ENCODE measurements at places on chromosomes 1 and 21. TPM values are rescaled to one million over a fixed set of nuclear protein-coding genes. Genes with fewer than 3 reads are reported as not detected.

The PLA2G2F gene
- total RNA-seq: not detected

The GREM2 gene
- not detected for total RNA-seq

The RBBP4 gene
- total RNA-seq: 273 TPM

The DMRTA2 gene
- not detected for total RNA-seq

The RNF207 gene
- total RNA-seq: 4.0 TPM

The IVL gene
- not detected for total RNA-seq

The KRTAP11-1 gene
- not detected for total RNA-seq

The SAMD11 gene
- not detected for total RNA-seq

The GJA4 gene
- not detected for total RNA-seq

The S100A3 gene
- not detected for total RNA-seq

The ZNF593OS gene
- total RNA-seq: not detected

The AGPAT3 gene
- 76.3 TPM for total RNA-seq

The OLIG2 gene
- total RNA-seq: not detected

The OR10T2 gene
- total RNA-seq: not detected

- H3K27me3 ChIP-seq: no peaks in the 10 kb centered on the region
- peaks cover 2% of the 10 kb centered on the region for H3K4me1 ChIP-seq
- H3K4me3 ChIP-seq: no peak overlapping the region
- no peak for DNase-seq
These were observed 39.9 kb downstream of the SERBP1 start for GRCh38 chr1:67390041-67390887.

GRCh38 chr1:37813529-37814145, 5.6 kb upstream of the YRDC start:
- H3K27ac ChIP-seq: no peak overlapping the region
- H3K27me3 ChIP-seq: no peaks in the 10 kb centered on the region
- no peak for DNase-seq
- H3K36me3 ChIP-seq: peaks cover 5% of the 10 kb centered on the region

DNA sequence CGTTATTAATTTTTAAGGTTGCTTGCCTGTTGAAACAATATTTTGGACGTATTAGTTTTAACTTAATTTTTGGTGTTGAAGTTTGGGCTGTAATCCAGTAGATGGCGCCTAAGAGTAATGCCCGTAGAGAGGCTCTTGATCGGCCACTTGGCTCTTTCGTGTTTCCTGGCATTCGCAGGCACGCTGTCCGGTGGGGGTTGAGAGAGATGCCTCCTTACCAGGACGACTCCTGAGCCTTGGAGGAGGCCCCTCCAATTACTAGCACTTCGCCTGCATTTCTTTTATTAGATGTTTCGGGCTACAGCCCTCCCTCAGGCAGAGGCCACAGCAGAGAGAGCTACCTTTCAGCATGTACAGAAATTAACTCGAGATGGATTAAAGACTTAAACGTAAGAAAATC, 12.0 kb downstream of the OR2M4 start:
- no peak overlapping the region for H3K27ac ChIP-seq
- H3K36me3 ChIP-seq: no peaks in the 10 kb centered on the region
- peak; percentile 39 for DNase-seq
- H3K4me3 ChIP-seq: peak overlapping the region; percentile 58
- peaks cover 8% of the 10 kb centered on the region for H3K27me3 ChIP-seq

GRCh38 chr1:19758227-19758830, 41.4 kb downstream of the TMCO4 start:
- H3K4me3 ChIP-seq: no peak overlapping the region
- H3K27ac ChIP-seq: no peak overlapping the region
- no peak for DNase-seq
- H3K4me1 ChIP-seq: peaks cover 5% of the 10 kb centered on the region

- no peak for DNase-seq
- no peaks in the 10 kb centered on the region for H3K4me1 ChIP-seq
- no peak overlapping the region for H3K4me3 ChIP-seq
- H3K36me3 ChIP-seq: no peaks in the 10 kb centered on the region
These were observed 173.3 kb upstream of the FOXD3 start for GRCh38 chr1:63148825-63149645.

- H3K27ac ChIP-seq: peak overlapping the region; percentile 86
- DNase-seq: no peak
- peaks cover 53% of the 10 kb centered on the region for H3K4me1 ChIP-seq
- H3K27me3 ChIP-seq: peaks cover 8% of the 10 kb centered on the region
These were observed 58.5 kb upstream of the LRRC8D start for GRCh38 chr1:89762386-89762778.

- DNase-seq: no peak
- H3K4me1 ChIP-seq: peaks cover 9% of the 10 kb centered on the region
- H3K36me3 ChIP-seq: no peaks in the 10 kb centered on the region
- H3K27me3 ChIP-seq: peaks cover 4% of the 10 kb centered on the region
- H3K27ac ChIP-seq: no peak overlapping the region
- H3K4me3 ChIP-seq: no peak overlapping the region
These were observed 46.0 kb downstream of the RHOU start for GRCh38 chr1:228781161-228781808.

- H3K36me3 ChIP-seq: no peaks in the 10 kb centered on the region
- no peaks in the 10 kb centered on the region for H3K4me1 ChIP-seq
These were observed 1156.6 kb downstream of the PLA2G4A start for GRCh38 chr1:187985145-187985896.

DNA sequence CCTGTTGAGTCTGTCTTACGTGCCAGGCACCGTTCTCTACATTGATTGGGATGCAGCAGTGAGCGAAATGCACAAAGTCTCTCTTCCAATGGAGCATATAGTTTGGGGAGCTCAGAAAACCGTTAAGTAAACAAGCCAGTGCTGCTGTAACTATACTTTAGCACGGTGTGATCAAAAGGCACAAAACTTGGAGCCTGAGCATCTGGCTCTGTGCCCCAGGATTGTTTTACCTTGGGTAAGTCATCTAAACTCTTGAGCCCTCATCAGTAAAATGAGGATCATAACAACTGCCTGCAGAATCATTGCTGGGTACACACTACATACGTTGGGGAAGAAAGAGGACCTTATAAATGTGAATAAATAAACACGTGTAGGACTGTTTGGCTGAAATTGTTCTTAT, 1.8 kb downstream of the HHIPL2 start:
- H3K4me3 ChIP-seq: no peak overlapping the region
- H3K27me3 ChIP-seq: peaks cover 15% of the 10 kb centered on the region
- H3K4me1 ChIP-seq: no peaks in the 10 kb centered on the region
- H3K27ac ChIP-seq: no peak overlapping the region

- DNase-seq: no peak
- H3K27ac ChIP-seq: no peak overlapping the region
These were observed 64.4 kb upstream of the CFAP126 start for GRCh38 chr1:161432091-161432490.

GRCh38 chr21:28737674-28738419, 254.8 kb downstream of the LTN1 start:
- no peak for DNase-seq
- peaks cover 4% of the 10 kb centered on the region for H3K4me1 ChIP-seq
- no peaks in the 10 kb centered on the region for H3K27me3 ChIP-seq
- no peak overlapping the region for H3K27ac ChIP-seq

DNA sequence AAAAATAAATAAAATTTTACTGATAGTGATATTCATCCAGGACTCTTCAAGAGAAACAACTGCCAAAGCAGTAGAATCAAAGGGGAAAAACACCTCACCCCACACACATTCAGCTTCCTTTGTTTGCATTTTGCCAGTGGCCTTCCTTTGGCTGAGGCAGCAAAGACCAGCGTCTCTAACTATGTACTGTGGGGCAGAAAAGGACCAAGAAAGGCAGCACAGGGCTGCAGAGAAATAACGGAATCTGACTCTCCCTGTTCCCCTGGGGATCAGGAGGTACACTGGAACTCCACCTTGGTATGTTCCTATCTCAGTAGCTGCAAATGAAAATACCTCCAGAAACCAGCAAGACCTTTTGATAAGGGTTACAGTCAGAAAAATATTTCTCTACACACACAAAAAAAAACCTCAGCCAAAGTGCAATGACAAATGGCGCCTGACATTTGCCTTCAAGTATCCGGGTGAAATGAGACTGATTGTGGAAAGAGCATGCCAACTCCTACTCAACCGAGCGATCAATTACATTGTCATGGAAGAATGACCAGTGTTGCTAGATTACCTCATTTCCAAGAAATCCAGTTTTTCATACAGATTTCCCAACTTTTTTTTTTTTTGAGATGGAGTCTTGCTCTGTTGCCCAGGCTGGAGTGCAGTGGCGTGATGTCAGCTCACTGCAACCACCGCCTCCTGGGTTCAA, 50.9 kb downstream of the TARBP1 start:
- H3K4me1 ChIP-seq: no peaks in the 10 kb centered on the region
- no peak overlapping the region for H3K4me3 ChIP-seq
- H3K27ac ChIP-seq: no peak overlapping the region
- peaks cover 30% of the 10 kb centered on the region for H3K36me3 ChIP-seq
- DNase-seq: no peak

GRCh38 chr1:99595041-99595440, 50.9 kb upstream of the PALMD start:
- H3K27ac ChIP-seq: no peak overlapping the region
- H3K36me3 ChIP-seq: no peaks in the 10 kb centered on the region
- no peaks in the 10 kb centered on the region for H3K4me1 ChIP-seq
- H3K27me3 ChIP-seq: peaks cover 13% of the 10 kb centered on the region

GRCh38 chr1:245858722-245859492, 648.2 kb downstream of the SMYD3 start:
- H3K4me1 ChIP-seq: no peaks in the 10 kb centered on the region
- H3K36me3 ChIP-seq: peaks cover 1% of the 10 kb centered on the region
- no peak overlapping the region for H3K27ac ChIP-seq
- DNase-seq: no peak

DNA sequence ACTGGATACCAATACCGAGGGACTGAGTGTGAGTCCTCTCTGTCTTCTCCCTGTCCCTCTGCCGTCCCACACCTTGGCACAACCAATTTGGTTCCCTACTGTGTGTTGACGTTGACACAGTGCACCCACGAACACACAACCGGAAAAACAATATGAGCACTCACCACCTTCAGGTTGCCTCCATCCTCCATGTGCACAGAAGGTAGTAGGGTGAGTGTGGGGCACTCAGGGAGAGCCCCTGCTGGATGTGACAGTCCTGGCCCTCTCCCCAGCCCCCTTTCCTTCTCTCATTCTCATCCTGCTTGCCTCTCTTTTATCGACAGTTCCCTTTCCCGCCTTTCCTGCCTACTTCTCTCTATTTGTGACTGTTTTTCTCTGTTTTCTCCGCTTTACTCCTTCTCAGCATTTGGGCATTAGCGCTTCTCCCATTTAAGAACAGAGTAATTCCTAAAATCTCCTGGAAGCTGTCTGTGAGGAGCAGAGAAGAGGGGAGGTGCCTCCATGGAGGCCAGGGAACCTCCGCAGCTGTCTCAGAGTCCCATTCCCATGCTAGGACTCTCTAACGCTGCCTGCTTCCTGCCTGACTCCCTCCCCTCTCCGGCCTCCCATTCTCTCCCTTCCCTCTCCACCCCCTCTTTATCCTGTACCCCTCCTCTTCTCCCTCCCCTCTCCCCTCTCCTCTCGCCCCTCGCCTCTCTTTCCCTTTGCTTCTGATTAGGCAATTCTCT, 16.4 kb downstream of the CADM3 start:
- peaks cover 59% of the 10 kb centered on the region for H3K27me3 ChIP-seq
- H3K36me3 ChIP-seq: no peaks in the 10 kb centered on the region
- no peak overlapping the region for H3K27ac ChIP-seq
- no peak overlapping the region for H3K4me3 ChIP-seq

GRCh38 chr1:234324821-234325220, 48.4 kb upstream of the COA6 start:
- peaks cover 3% of the 10 kb centered on the region for H3K27me3 ChIP-seq
- H3K36me3 ChIP-seq: peaks cover 39% of the 10 kb centered on the region
- no peak for DNase-seq
- peak overlapping the region; percentile 23 for H3K27ac ChIP-seq
- H3K4me1 ChIP-seq: peaks cover 29% of the 10 kb centered on the region

DNA sequence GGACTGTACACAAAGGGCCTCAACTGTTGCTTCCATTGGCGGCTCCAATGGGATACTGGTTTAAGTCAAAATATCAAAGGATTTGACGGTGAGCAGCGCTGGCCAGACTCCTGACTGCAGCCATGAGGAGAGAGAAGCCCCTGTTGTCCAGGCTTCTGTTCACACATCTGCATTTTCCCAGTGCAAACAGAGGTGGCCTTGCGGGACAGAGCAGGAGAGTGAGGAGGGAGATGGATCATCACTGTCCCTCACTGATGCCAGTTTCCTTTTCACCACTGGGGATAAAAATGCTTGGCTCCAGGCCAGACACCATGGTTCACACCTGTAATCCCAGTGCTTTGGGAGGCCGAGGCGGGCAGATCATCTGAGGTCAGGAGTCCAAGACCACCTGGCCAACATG, 69.2 kb downstream of the SETD4 start:
- peaks cover 2% of the 10 kb centered on the region for H3K4me1 ChIP-seq
- DNase-seq: no peak
- H3K4me3 ChIP-seq: no peak overlapping the region

Data from activated naive CD8-positive, alpha-beta T cell treated with anti-CD3 and anti-CD28 coated beads, Interleukin-2, amount 10 ng/mL, durations not matched to agents 7 days and 5 days (primary cell).